CD4-positive, alpha-beta T cell treated with Interleukin-17A for 4 hours (primary cell): ENCODE measurements at places on chromosomes 13 and 19.
A peak's percentile ranks its signal among the peaks of the same experiment; 100 is the strongest.

DNA sequence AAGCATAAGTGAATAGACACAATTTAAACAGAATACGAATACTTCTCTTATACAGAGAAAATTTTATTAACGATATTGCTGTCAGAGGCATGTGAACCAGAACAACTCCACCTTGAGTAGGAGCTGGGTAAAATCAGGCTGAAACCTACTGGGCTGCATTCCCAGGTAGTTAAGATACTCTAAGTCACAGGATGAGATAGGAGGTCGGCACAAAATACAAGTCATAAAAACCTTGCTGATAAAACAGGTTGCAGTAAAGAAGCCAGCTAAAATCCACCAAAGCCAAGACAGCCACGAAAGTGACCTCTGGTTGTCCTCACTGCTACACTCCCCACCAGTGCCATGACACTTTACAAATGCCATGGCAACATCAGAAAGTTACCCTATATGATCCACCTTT, 49.2 kb upstream of the TRPC4 start:
- DNase-seq, result no peak

DNA sequence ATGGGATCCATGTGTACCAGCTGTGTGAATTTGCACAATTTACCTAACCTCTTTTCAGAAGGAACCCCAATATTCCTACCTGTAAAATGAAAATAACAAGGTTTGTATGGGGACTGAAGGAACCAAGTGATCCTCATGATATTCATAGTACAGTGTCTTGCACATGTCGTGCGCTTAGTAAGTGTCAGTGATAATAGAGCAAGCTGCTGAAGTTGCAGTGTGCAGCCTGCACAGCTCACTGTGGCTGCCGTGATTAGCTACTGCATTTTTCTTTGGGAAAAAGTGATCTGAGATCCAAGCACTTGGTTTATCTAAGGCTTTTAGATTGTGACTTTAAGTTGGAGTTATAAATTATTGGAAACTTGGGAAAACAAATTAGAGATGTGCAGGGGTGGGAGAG, 135.9 kb upstream of the FRY start:
- no peak for DNase-seq

DNA sequence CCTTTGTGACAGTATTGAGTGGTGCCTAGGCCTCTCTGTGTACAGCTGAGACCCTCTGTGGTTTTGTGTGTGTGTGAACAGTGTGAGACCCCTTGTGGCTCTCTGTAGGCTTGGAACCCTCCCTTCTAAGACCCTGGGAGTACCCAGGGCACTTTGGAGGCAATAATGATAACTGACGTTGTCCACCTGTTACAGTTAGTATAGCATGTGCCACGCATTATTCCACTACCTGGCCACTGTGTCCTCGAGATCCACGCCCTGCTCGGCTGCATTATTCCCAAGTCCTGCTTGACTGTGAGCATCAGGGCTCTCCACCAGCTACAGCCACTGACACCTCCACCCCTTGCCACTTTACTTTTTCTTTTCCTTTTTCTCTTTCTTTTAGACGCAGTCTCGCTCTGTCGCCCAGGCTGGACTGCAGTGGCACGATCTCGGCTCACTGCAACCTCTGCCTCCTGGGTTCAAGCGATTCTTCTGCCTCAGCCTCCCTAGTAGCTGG, 2.0 kb downstream of the GRAMD1A start:
- DNase-seq, result no peak

GRCh38 chr19:9009935-9010651, at the start of gene MUC16:
MUC16 (minus strand) TSS chr19:9010409.
- DNase-seq, result no peak

- peak; percentile 26 for DNase-seq
These were observed 108.6 kb downstream of the AKAP11 start for GRCh38 chr13:42380420-42381164.

DNA sequence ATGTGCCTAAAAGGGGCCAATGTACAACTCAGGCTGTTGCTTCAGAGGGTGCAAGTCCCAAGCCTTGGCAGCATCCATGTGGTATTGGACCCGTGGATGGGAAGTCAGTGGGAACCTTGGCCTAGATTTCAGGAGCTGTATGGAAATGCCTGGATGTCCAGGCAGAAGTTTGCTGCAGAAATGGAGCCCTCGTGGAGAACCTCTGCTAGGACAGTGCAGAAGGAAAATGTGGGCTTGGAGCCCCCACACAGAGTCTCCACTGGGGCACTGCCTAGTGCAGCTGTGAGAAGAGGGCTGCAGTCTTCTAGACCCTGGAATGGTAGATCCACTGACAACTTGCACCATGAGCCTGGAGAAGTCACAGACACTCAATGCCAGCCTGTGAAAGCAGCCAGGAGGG, 28.5 kb downstream of the GPC5 start:
- DNase-seq, result no peak

DNA sequence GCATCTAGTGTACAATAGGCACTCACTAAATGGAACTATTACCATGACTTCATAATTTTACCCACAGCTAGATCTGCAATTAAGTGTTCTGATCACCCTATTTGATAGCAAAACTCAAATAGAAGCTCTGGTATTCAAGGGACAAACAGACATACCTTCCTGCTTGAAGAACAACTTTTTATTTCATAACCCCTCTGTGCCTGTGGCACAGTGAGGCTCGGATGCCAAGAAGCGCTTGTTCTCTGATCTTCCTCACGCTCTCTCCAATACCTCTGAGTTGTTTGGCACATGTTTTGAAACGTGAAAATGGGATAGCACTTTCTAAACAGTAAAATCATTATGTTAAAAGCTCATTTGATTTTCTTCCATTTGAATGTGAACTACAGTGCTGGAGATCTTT, 232.0 kb downstream of the KLF5 start:
- no peak for DNase-seq

DNA sequence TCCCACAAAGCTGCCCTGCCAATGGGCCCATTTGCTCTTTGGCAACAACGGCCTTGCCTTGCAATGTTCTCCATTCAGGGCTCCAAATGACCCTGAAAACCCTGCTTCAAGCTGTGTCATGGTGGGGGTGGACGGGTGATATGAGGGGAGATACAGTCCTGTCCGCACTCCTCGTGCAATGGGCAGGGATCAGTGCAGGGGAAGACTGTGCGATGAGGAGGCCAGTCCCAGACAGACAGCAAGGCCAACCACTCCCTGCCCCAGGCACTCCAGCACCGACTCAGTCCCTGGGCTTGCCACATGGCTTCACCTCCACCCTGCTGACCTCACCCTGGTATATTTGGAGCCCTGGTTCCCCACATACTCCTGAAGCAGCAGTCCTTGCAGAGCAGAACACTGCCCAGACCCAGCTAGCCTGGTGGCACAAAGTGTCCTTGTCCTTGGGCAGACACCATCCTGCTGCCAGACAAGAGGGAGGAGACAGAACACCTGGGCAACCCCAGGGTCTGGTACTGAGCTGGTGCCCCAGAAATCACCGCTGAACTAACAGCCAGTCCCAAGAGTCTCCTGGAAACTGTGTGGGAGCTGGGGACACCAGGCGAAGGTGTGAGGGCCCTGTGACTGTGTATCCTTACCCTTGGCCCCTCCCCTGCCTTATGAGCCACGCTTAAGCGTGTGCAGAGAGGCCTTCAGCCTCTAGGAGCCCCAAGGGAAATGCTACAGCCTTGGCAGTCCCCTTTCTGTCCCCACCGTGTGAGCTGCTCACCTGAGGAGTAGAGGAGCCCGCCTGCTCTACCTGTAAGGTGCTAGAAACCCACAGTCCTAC, 9.1 kb upstream of the SLC35E1 start:
- no peak for DNase-seq
